ENCODE measurements at places on chromosomes 6 and 20.

- no peak for DNase-seq
Observed at GRCh38 chr6:22444330-22444729, 125.0 kb upstream of the HDGFL1 start.

GRCh38 chr20:51127713-51128112, 104.8 kb upstream of the KCNG1 start:
- DNase-seq: peak; percentile 5

DNA sequence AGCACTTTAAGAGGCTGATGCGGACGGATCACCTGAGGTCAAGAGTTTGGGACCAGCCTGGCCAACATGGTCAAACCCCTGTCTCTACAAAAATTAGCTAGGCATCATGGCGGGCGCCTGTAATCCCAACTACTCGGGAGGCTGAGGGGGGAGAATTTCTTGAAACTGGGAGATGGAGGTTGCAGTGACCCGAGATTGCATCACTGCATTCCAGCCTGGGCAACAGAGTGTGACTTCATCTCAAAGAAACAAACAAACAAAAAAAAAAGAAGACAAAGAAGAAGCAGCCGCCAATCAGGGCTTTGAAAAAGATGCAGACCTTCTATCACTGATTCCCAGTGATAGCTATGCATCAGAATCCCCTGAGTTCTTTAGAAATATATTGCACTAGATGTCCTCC, 56.8 kb downstream of the COL9A1 start:
- DNase-seq: no peak

DNA sequence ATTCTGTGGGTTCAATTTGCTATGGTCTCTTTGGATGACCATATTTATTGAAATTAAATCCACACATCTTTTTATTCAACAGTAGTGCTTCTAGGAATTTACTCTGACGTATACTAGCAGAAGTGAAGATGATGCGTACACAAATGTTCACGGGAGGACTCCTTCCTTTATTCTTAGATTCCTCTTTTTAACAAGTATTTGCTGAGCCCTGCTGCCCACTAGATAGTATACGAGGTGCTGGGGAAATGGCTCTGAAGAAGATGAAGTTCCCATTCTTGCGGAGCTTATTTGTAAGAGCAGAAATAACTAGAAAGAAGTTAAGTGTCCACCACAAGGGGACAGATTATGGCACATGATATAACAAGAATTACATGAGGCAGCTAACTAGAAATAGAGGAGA, 145.2 kb downstream of the DOK5 start:
- no peak for DNase-seq

DNA sequence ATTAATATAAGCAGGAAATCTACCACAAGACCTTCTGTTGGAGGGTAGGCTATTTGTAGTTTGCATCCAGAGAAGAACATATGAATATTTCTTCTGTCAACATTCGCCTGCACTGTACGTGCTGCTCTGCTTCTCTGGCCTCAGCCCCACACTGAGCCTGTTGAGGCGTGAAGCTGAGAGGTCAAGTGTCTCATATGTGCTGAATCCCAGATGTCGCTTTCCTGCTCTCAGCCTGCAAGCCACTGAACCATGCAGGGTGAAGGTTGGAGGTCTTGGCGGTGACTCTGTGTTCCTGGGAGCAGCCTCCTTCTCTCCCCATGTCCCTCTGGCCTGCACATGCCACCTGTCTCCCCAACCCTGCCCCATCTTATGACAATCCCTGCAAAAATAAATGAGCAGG, 83.6 kb downstream of the TMEM170B start:
- DNase-seq: no peak

All from activated naive CD8-positive, alpha-beta T cell treated with anti-CD3 and anti-CD28 coated beads, Interleukin-2, amount 50 U/mL, for 24 hours (primary cell).